ENCODE measurements at places on chromosomes 16 and 17.

DNA sequence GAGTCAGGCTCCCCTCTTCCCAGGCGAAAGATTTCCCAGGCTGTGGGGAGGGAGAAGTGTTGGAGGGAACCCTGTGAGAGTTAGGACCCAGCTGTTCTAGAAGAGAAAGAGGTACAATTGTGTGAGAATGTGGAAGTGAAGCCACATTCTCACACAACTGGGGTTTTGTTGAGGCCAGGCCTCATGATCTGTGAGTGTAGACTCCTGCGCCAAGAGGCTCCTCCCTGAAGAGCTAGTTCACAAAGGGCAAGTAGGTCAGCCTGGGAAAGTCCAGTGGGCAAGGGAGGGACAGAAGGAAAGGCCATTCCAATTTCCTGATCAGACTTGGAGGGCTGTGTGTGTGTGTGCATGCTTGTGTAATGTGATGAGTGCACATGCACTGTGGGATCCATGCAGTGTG, 15.2 kb downstream of the CD300LF start:
- no peak for DNase-seq

DNA sequence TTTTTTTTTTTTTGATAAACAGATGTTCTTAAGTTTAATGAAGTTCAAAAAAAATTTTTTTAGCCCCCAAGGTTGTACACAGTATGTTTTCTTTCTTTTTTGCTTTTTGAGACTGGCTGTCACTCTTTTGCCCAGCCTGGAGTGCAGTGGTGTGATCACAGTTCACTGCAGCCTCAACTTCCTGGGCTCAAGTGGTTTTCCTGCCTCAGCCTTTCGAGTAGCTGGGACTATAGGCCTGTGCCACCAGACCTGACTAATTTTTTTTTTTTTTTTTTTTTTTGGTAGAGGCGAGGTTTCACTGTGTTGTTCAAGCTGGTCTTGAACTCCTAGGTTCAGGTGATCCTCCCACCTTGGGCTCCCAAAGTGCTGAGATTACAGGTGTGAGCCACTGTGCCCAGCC, 12.8 kb downstream of the ITGAE start:
- DNase-seq, result no peak

- DNase-seq, result no peak
Observed at GRCh38 chr16:51757505-51757904, 606.4 kb upstream of the SALL1 start.

DNA sequence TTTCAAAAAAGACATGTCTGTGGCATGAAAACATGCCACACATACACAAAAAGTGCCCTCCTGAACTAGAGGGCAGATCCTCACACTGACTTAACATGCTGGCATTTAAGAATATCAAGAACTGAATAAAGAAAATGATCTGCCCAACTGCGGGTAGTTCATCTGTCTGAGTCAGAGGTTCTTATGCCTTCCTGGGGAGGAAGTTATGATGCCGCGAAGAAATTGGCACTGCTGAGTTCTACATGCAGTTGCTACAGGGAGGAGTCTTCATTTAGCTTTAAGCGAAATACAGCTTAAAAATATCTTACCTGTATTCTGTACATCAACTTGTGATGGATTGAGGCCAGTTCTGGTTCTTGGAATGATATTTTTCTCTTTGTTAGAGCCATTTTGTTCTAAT, 6.3 kb downstream of the ALDH3A2 start:
- DNase-seq, result no peak

DNA sequence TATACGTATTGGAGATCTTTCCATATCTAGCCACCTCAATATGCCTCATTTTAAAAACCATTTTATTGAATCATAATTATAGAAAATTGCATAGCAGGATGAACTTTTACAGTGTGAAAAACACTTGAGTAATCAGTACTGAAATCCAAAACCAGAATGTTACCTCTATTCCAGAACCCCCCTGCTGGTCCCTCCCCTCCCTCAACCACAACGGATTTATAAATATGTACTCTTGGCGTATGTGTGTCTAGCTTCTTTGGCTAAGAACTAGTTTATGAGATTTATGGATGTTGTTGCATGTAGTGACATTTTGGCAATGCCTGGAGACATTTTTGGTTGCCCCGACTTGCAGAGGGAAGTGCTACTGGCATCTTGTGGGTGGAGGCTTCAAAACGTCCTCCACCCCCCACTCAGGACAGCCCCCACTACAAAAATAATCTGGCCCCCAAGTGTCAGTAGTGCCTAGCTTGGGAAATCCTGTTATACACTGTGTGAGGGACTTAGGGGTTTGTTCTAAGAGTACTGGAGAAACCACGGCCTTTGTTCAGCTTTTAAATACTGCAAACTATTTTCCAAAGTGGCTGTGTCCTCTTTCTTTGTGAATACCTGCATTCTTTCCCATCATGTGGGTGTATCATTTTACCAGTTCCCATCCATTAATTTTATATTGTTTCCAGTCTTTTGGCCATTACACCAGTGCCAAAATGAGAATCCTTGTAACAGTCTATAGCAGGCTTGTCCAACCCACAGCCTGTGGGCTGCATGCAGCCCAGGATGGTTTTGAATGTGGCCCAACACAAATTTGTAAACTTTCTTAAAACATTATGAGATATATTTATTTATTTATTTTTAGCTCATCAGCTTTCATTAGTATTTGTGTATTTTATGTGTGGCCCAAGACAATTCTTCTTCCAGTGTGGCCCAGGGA, 23.7 kb downstream of the ITPRIPL2 start:
- no peak for DNase-seq

DNA sequence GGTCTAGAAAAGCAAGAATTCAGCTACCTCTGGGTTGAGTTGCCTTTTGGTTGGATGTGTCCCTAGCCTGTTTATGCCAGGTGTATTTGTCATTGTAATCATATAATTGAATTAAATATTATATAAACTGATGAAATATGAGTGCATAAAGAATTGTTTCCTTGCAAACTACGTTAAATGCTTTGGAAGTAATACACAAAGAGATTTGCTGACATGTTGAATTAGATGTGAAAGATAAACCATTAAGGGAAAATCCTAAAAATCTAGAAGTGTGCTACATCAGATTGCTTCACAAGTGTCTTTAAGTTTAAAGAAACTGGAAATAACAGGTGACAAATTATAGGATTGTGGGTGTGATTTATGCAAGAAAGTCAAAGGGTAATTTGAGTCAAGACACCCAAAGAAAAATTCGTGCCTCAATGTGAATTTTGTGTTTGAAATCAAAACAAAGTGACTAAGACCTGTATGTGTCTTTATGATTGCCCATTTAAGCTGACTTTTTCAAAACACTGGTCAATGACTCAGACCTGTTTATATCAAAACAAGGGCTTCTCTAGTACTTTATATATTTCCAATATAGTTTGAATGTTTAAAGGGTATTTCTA, 5.1 kb upstream of the PYY start:
- DNase-seq, result no peak

- DNase-seq, result no peak
Observed at GRCh38 chr17:82323514-82324234, 6.3 kb upstream of the CD7 start.

DNA sequence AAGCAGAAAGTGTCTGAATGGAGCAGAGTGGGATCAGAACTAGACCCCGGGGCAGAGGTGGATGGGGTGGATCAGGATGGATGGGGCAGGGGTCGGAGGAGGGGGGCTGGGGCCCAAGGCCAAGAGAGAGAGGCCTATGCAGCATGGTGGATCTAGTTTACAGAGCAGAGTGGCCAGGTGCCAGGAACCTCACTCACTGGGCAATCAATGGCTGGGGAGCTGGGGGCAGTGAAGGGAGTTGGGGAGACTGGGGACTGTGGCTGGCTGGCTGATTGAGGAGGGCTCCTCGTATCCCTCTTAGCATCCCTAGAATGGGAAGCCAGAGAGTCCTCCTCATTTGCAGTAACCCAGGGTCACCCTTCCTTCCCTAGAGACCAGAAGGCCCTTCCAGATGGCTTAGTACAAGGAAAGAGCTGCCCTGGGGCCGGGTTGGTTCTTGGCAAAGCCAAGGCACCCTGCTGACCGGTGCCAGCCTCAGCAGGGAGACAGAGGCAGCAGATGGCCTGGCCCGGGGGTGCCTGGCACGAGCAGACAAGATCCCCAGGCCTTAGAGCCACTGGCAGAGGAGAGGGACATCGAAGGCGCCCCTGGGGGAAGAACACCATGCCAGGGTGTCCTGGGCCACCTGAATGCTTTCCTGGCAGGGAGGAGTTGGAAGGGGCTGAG, 36.8 kb downstream of the SRCIN1 start:
- DNase-seq, result no peak

- no peak for DNase-seq
Observed at GRCh38 chr17:11250161-11250560, 9.1 kb downstream of the SHISA6 start.

- no peak for DNase-seq
Observed at GRCh38 chr17:64278614-64279013, 15.6 kb upstream of the TEX2 start.

GRCh38 chr17:44362949-44363612, 572 bp downstream of the FAM171A2 start:
- DNase-seq, result no peak

GRCh38 chr17:28573040-28573380, 1.7 kb upstream of the PIGS start:
- no peak for DNase-seq

- no peak for DNase-seq
Observed at GRCh38 chr17:72121164-72122009, 567 bp downstream of the SOX9 start.

DNA sequence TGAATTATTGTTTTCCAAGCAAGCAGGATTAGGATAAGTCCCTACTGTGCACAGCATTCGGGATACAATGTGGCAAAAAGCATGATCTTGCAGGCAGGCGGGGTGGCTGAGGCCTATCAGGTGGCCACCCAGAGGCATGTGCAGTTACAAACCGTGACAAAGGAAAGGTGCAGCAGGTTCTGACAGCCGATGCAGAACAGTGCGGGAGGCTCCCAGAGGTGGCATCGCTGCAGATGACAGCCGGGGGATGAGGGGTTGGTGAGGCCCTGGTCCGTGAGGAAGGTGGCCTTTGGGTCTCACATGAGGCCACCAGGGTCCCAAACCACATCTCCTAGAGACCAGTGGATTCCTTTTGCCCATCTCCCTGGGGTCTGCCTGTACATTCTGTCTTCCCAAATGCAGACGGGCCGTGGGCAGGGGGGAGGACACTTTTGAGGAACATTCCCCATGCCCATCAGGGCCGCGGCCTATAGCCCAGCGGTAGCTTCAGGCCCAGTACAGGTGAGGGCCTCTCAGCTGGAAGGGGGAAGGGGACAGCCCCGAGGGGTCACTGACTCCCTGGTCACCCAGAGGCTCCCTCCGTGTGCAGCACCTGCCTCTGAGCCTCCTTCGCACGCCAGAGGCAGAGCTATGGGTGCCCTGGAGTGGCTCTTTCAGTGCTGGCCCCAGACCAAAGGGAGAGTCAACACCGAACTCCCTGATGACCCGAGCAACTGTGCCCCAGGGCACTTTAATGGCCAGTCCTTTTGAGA, 85.1 kb downstream of the SOCS1 start:
- DNase-seq, result no peak

DNA sequence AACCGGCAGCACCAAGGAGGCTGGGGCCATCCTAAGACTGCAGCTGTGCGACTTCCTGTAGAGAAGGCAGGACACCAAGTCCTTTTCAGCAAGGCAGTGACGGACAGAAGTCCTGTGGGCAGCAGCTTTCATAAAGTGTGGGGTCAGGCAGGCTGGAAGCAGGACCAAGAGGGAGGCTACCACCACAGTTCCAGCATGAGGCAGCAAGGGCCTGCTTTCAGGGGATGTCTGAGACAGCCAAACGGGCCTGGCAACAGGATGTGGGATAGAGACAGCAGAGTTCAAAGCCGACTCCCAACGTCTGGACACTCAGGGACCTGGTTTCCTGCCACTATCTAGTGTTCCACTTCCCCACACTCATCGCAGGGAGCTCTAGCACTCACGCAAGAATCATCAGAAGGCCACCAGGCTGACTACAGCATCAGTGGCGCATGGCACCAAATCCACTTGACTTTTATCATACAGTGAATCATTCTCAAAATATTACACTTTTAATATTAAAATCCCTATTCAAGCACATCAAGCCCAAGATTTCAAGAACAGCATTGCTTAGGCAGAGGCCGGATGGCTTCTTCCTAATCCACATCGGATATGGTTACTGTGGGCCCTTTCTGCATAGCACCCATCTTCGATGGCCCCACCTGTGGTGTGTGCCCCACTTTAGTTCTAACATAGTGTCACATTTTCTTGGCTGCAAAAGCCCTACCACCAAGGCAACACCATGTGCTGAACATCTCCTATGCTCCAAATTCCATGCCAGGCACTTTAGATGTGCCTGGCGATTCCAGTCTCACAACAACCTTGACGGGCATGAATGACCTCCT, 5.2 kb downstream of the USP7 start:
- no peak for DNase-seq

DNA sequence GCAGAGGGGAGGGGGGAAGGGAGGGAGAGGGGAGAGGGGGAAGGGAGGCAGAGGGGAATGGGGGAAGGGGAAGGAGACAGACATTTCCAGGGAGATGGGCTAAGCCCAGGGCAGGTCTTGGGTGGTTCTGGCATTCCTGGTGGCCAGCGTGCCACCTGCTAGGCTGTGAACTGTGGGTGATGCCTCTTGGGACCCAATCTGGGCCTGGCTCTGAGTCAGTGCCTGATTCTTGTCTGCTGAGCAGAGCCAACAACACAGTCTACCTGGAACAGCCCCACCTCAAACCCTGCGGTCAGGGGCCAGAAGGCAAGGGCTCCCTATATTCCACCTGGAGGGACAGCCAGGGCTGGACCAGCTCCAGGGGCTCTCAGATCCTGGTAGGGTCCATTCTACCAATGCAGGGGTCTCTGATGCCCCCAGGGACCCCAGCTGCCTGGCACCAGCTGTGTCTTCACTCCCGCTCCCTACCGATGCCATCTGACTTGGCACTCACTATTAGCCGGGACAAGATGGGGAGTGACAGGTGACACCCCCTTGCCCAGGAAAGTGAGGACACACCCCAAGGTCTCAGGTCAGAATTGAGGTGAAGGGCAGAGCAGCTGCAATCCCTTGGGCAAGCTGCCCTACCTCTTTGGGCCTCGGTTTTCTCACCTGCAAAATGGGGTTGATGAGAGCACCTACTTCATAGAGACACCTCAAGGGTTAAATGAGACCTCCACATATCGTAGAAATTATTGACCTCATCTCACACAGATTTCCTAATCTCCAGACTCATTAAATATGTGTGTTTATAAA, 87.2 kb downstream of the LITAF start:
- no peak for DNase-seq

DNA sequence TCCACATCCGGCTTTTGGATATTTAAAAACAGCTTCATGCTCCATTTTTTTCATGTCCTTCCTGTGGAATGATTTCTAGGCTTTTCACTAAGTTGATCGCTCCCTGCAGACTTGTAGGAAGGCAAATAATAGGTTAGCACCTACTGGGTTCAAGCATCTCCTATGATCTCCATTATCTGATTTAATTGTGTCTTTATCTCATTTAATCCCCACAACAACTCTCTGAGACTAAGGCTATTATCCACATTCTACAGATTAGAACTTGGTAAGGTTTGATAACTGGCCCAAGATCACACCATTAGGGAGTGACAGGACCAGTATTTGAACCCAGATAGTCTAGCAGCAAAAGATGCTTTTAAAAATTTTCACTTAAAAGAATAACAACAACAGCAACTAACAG, 46.2 kb upstream of the HOXB9 start:
- DNase-seq, result no peak

- no peak for DNase-seq
Observed at GRCh38 chr16:58639230-58639629, 9.6 kb upstream of the CNOT1 start.
